ENCODE measurements at places on chromosomes 7 and 10.

DNA sequence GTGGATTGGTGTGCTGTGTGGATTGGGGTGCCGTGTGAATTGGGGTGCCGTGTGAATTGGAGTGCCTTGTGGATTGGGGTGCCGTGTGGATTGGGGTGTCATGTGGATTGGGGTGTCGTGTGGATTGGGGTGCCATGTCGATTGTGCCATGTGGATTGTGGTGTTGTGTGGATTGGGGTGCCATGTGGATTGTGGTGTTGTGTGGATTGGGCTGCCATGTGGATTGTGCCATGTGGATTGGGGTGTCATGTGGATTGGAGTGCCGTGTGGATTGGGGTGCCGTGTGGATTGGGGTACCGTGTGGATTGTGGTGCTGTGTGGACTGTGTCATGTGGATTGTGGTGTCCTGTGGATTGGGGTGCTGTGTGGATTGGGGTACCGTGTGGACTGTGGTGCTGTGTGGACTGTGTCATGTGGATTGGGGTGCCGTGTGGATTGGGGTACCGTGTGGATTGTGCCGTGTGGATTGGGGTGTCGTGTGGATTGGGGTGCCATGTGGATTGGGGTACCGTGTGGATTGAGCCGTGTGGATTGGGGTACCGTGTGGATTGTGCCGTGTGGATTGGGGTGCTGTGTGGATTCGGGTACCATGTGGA is 120.6 kb upstream of the NPS start:
- DNase-seq: no peak

- no peak for DNase-seq
Measured at GRCh38 chr7:41374150-41374848, 328.6 kb downstream of the INHBA start.

- no peak for DNase-seq
Measured at GRCh38 chr10:4763960-4764428, 62.0 kb upstream of the AKR1E2 start.

- DNase-seq: no peak
Measured at GRCh38 chr10:23445591-23445990, 6.7 kb downstream of the OTUD1 start.

GRCh38 chr10:116270771-116271592 is 2.0 kb downstream of the GFRA1 start:
- DNase-seq: peak; percentile 51

Data from spinal cord (tissue), 10 donors.